ENCODE measurements at places on chromosomes 16 and 17.

GRCh38 chr16:68200088-68200783 is 35.7 kb downstream of the ESRP2 start:
- DNase-seq: no peak

DNA sequence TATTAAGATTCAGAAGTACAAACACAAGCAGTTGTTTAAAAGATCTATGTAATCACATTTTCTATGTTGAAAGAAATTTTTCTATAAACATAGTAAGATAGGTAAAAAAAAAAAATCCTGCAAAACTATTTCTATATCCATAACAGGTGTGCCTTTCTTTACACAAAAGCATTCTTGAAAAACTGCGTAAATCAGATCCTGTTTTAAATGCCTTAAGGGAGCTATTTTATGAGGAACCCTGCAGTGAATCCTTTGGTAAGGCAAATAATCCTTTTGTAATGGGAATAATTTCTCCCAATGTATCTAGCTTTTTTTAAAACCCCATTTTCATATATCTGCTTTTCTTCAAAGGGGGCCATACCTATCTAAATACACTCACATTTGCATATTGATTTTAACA is 157.3 kb downstream of the AATF start:
- DNase-seq: no peak

GRCh38 chr16:50167556-50167955 is 14.4 kb downstream of the TENT4B start:
- DNase-seq: no peak

DNA sequence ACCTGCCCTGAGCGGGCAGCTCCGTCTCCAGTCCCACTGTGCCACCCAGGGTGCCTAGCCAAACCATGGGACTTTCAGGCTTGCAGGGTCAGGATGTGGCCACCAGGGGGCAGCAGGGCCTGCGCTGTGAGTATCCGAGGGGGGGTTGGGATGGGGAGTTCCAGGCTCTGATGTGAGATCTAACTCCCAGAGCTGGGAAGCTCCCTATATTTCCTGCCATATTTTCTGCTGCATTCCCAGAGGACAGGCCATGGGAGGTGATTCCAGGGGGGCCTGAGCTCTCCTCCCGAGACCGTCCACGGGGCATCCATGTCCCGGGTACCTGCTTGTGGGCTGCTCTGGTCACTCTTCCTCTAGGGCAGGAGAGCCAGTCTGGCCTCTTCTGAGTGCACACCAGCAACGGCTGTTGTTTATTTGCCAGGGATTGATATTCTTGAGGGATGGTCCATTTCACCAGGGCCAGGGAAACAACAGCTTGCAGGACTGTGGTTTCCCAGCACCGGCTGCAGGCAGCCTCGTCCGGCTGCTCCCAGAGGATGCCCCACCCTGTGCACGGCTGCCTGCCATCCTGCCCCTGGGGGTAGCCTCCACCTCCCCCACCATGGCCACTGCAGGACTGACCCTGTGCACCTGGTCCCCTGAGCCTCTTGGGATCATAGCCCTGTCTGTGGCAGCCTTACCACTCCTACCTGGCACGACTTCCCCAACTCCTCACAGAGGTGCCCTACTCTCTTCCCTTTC is 1.2 kb downstream of the GPR142 start:
- DNase-seq: peak; percentile 65

DNA sequence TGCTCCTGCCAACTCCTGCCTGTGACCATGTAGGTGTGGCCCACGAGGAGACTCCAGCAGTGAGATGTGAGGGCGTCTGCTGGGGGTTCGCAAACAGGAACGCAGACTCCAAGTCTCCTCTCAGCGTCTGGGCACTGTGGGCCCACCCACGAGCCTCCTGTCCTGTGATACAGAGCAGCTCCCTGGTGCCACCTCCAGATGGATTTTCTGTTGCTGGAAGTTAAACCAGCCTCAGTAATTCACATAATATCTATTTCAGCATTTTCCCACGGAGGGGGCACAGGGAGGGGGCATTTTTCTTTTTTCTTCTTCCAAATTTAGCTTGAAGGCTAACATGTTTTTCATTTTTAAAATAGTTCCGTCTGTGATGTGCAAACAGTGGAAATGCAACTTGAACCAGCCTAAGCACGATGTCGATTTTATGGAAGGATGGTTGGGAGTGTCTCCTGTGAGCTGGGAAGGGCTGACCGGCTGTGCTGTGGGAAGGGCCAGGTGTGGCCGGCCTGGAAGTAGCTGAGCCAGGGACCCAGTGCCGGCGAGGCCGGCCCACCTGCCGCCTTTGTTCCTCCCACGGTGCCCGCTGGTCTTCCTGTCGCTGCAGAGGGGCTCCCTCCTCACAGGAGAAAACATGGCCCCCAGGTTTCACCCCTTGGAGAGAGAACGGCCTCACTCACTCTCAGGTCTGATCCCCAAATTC is 3.9 kb upstream of the RAB40B start:
- DNase-seq: no peak

GRCh38 chr17:50620858-50621257 is 13.8 kb upstream of the ABCC3 start:
- no peak for DNase-seq

GRCh38 chr17:62712171-62712581 is 84.7 kb downstream of the MRC2 start:
- DNase-seq: no peak

GRCh38 chr17:16439303-16439791 is 24.0 kb downstream of the TRPV2 start:
- peak; percentile 36 for DNase-seq

- DNase-seq: no peak
Observed at GRCh38 chr16:2866431-2866830, 8.5 kb upstream of the PRSS22 start.

DNA sequence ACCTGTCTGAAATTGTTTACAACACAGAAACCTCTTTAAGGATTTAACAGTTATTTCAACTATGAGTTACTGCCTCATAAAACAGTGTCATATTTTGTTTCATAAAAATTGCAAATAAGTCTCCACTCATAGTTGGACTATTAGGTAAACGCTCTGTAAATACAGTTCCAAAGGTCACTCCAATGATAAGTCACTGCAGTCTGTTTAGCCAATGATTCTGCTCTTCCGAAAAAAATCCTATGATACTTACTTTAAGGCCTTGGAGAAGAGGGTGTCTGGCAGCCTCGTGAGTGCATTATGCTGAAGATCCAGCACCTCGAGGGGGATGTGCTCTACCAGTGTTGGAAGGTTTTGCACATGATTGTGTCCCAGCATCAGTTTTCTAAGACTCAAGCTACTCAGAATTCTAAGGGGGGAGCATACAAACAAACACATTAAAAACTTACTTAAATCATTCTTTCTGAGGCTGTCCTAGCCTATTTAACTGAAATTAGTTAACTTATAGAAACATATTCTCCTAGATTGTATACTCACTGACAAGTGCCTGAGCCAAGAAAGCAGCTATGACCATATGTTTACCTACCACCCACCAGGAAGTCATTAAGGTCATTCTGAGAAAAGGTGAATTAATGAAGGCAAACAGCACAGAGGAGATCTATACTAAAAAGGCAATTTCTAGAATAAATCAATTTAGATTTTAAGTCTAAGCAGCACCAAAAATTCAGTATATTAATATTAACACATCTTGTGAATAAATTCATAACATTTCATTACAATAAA is 41.1 kb downstream of the MARVELD3 start:
- no peak for DNase-seq

- no peak for DNase-seq
Observed at GRCh38 chr16:79823639-79824038, 223.1 kb upstream of the MAF start.

DNA sequence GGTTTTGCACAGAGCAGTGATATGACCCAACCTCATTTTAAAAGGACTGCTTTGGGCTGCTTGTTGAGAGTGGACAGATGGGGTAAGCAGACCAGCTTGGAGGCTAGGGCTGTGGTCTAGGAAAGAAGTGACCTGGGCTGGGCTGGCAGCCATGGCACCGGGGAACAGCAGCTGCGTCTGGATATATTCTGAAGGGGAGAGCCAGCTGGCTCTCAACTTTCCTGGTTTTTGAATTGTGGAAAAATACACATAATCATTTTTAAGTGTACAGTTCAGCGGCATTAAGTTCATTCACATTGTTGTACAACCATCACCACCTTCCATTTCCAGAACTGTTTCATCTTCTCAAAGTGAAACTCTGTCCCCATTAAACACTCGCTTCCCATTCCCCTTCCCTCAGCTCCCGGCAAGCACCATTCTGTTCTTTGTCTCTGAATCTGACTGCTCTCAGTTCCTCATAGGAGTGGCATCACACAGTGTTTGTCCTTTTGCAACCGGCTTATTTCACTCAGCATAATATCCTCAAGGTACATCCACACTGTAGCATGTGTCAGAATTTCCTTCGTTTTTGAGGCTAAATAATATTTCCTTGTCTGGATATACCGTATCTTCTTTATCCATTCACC is 113.2 kb downstream of the SPECC1 start:
- no peak for DNase-seq

GRCh38 chr17:57035971-57036481 is 49.0 kb upstream of the AKAP1 start:
- DNase-seq: no peak

All from KBM-7 (cell line).